Mammary epithelial cell (primary cell): ENCODE measurements at places on chromosomes 5 and 9. TPM values are rescaled to one million over a fixed set of nuclear protein-coding genes. Genes with fewer than 3 reads are reported as not detected.

The CAVIN4 gene
- 0.33 TPM for total RNA-seq

The SPATA31D4 gene
- not detected for total RNA-seq

The ADAMTSL1 gene
- 0.78 TPM in 2 replicates for total RNA-seq

The GABBR2 gene
- not detected in 2 replicates for total RNA-seq

The FOXD4L3 gene
- 0.61 and 0.86 TPM in 2 replicates for total RNA-seq

The PCDHGA1 gene
- 0.19 and 0.26 TPM in 2 replicates for total RNA-seq

The STKLD1 gene
- 1.0 and 1.3 TPM in 2 replicates for total RNA-seq

The SLC36A2 gene
- total RNA-seq: not detected in 2 replicates

The HAVCR2 gene
- not detected in 2 replicates for total RNA-seq

The ANKRD31 gene
- 0.33 TPM for total RNA-seq

The ZNG1E gene
- total RNA-seq: 64.7 TPM

The TEX53 gene
- not detected for total RNA-seq

The ZNF658 gene
- 5.9 and 7.6 TPM in 2 replicates for total RNA-seq

The ADGRD2 gene
- total RNA-seq: 0.50 TPM

The COL23A1 gene
- 0.33 TPM for total RNA-seq

The TMC1 gene
- not detected for total RNA-seq

The ABITRAM gene
- 13.0 TPM for total RNA-seq

The TMEM252 gene
- total RNA-seq: not detected

The PCDHB12 gene
- total RNA-seq: 0.16 TPM in 1 of 2 replicates, not detected in the other

The TRPM6 gene
- 0.48 and 1.5 TPM in 2 replicates for total RNA-seq

The ADAMTS2 gene
- 0.33 TPM for total RNA-seq

The LCN1 gene
- not detected in 2 replicates for total RNA-seq

The BARHL1 gene
- not detected for total RNA-seq

The IL3 gene
- total RNA-seq: not detected in 2 replicates

The OBP2B gene
- not detected in 2 replicates for total RNA-seq

The NUTM2G gene
- total RNA-seq: not detected in 2 replicates

The ADCY2 gene
- not detected in 2 replicates for total RNA-seq

The CRB2 gene
- 0.17 TPM for total RNA-seq

The LHX6 gene
- total RNA-seq: 4.5 TPM
